CD4-positive, alpha-beta T cell treated with Interleukin-4 for 4 hours (primary cell): ENCODE measurements at places on chromosomes 1 and 21.
A peak's percentile ranks its signal among the peaks of the same experiment; 100 is the strongest.

- no peak for DNase-seq
These were observed 33.5 kb downstream of the CTBS start for GRCh38 chr1:84540759-84541158.

DNA sequence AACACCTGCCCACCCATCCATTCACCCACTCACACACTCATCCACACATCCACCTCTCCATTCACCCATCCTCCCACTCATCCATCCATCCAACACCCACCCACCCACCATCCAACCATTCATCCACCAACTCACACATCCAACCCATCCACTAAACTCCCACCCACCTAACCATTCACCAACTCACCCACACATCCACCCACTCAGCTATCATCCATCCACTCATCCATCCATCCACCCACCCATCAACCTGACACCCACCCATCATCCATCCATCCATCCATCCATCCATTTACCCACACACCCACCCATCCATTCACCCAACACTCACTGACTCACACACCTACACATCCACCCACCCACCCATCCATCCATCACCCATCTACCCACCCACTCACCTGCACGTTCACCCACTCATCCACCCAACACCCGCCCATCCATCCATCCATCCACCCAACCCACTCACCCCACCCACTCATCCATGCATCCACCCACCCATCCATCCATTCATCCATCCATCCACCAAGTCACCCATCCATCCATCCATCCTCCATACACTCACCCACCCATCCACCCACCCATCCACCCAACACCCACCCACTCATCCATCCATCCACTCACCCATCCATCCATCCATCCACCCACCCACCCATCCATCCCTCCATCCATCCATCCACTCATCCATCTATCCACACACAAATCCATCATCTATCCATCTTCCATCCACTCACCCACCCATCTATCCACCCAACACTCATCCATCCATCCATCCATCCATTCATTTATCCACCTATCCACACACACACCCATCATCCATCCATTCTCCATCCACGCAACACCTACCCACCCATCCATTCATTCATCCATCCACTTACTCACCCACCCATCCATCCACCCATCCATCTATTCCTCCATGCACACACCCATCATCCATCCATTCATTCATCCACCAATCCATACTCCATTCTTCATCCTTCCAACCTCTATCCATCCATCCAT lies 17.4 kb upstream of the PRDM16 start:
- DNase-seq: no peak

DNA sequence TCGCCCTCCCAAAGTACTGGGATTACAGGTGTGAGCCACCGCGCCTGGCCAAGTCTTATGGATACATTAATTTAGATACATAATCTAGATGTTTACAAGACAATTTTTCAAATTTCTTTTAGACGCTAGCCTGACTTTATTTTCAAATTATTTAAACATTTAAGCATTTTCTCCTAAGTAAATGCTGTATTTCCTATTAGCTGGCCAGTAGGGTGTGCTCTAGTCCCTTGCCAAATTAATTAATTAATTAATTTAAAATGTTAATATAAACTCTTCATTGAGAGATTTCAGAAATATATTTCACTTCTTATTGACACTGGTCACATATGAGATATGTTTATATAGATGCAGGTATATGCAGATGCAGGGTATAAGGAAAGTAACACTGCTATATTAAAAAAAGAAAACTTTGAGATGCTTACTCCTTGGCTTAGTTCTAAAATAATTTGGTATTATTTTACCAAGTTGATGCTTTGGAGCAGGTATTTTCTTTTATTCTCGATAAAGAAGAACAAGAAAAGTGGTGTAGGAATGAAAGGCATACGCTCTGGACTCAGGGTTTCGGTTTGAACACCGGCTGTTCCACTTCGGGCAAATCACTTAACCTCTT lies 5.2 kb upstream of the ERRFI1 start:
- DNase-seq: peak; percentile 56

GRCh38 chr1:212690816-212691403 lies 8.7 kb downstream of the BATF3 start:
- DNase-seq: no peak
